BJ (cell line): ENCODE measurements at places on chromosomes 12 and 14. TPM values are rescaled to one million over a fixed set of nuclear protein-coding genes. Genes with fewer than 3 reads are reported as not detected.

TAS2R43 gene
- not detected in 2 replicates for polyA plus RNA-seq

LRRC23 gene
- 12.7 and 13.3 TPM in 2 replicates for polyA plus RNA-seq

PROX2 gene
- polyA plus RNA-seq = not detected in 2 replicates

TTC6 gene
- polyA plus RNA-seq = not detected in 2 replicates

DNA sequence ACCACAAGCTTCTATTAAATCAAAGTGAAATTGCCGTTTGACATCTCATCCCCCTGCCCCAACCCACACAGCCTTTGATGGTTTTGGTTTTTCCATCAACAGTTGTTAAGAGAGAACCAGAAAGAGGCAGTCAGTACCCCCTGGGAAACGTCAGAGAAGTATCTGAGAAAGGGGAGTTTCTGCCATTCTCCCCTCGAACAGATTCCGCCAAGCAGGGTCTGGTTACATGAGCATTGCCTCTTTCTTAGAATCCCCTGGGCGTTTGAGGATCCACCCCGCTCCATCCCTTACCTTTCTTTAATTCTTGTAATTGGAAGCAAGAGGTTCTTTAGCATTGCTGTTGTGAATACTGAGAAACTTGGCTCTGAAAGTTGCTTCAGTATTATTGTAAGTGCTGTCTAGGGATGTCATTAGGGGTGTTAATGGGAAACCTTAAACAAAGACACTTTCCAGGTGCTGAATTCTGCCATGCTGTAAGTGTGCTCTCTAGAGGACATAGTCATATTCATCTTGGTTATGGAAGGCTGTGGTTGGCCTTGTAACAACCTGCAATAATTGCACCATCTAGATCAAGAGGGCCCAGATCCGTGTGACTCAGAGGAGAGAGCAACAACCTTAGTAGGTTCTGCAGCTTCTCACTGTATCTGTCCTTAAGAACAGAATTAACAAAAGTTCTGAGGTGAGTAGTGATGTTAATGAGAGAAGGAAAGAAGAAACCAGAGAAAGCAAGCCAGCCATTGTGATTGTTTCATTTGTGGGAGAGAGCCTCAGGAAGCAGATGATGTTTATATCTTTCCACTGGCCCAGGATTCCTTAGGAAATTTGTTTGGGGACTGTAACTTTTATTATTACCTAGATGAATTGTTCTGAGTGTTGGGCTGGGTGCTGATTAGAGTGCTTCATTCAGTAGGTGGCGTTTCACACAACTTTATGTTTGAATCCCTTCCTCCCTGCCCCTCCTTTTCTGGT, 9.0 kb downstream of the TMBIM6 start:
- DNase-seq = no peak

DNA sequence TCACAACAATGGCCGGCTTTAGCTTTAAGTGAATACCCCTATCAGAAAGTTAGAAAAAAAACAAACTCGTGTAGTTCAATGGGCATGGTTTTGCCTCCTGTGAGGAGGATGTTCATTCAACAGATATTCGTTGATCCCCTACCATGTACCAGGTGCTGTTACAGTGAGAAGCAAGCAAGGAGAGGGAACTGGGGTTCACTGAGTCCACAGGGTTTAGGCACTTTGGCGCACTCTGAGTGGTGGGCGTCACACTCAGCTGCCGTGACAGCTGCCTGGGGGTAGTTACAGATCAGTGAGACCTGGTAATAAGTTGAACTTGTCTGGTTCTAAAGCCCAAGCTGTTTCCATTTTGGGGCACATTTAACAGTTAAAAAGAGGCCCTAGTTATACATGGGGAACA, 74.2 kb downstream of the PAPOLA start:
- no peak for DNase-seq

DNA sequence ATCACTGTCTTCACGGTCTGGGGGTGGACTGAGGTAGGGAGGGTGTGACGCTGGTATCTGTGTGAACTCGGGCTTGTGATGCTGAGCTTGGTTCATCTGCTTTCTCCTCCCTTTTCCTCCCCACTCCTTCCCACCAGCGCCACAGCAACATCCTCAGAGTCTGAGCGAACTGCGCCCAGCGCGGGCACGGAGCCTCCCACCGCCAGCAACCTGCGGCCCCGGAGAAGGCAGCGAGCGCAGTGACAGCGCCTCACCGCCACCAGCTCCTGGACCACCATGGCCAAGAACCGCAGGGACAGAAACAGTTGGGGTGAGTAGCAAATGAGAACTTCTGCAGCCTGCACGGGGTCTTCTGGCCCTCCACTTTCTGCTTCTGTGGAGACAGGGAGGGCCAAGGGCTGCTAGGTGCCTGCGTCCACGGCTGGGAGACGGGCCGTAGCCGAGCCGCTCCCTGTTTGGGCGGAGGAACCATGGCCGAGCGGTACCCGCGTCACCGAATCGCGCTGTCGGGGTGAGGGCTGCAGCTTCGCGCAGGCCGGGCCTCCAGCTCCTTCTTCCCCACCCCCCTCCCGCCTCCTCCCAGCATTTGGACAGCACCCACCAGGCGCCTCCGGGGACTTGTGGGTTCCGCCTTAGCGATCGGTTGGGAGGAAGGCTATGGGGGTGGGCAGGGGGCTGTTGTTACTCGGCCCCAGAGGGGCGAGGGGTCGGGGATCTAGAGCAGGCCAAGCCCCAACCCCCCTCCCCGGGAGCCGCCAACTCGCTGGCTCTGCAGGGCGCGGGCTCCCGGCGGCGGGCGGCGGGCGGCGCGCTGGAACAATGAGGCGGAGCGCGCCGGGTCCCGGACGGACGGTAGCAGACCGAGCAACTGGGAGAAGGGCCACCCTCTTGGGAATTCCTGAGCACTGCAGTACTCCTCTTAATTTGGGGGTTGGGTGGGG, at the start of gene ATL1:
ATL1 (plus strand) TSS at position 156 of the 941 bp plus-strand sequence; CDS start at position 277, 121 bp downstream.
- DNase-seq = no peak

- DNase-seq = no peak
Observed at GRCh38 chr14:51147183-51147582, 52.3 kb upstream of the TRIM9 start.

DNA sequence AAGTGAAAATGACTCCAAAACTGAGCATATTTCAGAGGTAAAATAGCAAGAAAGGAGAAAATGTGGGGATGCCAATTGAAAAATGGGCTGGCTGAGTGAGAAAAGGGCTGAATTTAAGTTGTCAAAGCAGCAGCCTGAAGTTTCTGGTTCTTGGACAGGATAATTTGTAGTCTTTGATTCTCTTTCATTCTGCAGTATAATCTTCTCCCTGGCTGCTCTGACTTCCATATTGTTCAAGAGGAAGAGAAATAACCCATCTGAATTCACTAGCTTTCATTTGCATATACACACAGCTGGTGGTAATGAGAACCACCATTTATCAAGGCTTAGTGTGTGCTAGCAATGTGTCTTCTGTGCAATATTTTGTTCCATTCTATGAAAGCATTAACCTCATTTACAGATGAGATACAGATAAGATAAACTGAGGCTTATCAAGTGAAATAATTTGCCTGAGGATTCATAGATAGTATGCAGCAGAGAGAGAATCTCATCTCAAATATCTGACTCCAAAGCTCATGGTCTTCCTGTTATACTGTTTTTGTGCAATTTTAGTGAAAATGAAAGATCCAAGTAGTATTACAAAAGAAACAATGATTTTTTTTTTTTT, 184.2 kb downstream of the TMTC2 start:
- no peak for DNase-seq

GRCh38 chr12:107405436-107405835, 280.2 kb upstream of the PWP1 start:
- no peak for DNase-seq
